ENCODE measurements at places on chromosomes 5 and 9.
A peak's percentile ranks its signal among the peaks of the same experiment; 100 is the strongest.

DNA sequence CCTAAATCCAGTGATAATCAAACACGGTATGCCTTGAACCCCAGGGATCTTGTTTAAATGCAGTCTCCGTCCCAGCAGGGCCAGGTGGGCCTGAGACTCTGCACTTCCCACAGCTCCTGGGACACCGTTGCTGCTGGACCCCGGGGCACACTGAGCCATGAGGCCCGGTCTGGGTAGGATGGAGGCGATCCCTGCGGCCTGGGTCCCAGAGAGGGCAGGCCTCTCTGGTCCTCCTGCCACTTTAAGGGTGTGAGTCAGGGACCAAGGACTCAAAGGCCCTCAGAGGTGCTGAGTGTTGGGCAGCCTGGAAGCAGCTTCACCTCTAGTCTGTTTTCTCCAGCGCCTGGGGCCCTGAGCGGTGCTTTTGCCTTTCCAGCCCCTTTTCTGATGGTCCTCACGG is 34.1 kb upstream of the SLC9A3 start:
- no peak for DNase-seq
- no peaks in the 10 kb centered on the region for H3K4me1 ChIP-seq
- no peak overlapping the region for H3K27ac ChIP-seq
- no peaks in the 10 kb centered on the region for H3K36me3 ChIP-seq

DNA sequence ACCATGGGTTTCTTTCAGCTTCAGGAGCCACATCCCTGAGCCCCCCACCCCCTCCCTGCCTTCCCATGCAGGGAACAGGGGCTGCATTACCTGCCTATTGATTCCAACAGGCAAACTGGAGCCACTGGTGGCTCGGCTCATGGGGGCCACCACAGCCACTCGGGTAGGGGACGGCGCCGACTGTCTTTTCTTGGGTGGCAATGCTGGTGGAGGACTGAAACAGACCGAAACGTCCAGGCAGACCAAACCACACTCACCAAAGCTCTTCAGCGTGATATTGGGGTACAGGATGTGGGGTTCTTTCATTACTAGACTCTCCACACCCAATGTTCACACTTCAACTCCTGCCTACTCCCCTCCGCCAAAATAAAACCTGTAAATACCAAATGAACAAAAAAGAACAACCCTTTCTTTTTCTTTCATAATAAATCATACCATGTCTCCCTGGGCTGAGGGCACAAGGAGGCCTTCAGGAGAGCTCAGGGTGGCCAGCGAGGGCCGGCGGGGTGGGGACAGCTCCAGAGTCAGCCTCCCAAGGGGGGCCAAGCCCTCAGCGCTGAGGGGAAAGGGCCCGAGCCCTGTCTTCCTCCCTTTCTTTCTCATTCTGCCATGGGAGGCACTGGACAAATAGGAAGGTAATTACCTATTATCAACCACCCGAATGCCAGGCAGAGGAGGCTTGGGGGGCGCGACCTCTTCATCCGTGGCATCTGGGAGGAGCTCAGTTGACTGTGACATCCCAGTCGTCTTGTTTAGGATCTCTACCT is 83.3 kb downstream of the PRRT1B start:
- H3K27ac ChIP-seq, result peak overlapping the region; percentile 97
- peaks cover 62% of the 10 kb centered on the region for H3K36me3 ChIP-seq
- DNase-seq, result peak; percentile 65

DNA sequence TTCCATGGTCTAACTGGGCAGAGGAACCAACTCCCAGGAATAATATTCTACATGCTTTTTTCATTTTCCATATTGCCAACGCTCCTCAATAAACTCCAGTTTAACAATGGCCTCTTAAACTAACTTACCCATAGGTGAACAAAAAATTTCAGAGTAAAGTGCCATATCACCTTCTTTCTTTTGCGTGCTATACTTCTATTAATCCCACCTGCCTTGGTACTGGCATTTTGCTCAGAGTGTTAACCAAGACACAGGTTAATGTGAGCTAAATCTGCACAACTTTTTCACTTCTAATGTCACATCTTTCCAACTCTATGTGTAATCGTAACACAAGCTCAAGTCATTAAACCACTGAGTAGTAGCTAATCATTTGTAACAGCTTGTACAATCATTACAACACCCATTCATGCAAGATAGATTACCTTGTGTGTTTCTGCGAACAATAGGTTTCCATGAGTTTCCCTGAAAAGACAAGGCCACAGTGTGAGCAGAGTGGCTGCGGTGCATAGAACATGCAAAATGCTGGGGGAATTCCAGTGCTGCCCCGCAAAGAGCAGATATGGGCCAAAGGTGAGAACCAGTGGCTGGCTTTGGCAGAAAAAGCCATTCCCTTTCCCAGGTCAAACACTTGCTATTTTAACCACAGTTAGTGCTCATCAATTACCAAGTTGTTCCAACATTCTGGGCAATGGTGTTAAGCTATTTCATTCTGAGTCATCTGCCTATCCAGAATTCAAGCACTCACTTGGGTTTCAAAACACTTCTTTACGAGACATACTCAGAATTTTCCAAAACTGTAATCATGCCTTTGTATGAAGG is 42.8 kb downstream of the TIMD4 start:
- no peak for DNase-seq
- no peak overlapping the region for H3K4me3 ChIP-seq
- H3K4me1 ChIP-seq, result peaks cover 13% of the 10 kb centered on the region
- H3K27ac ChIP-seq, result peak overlapping the region; percentile 88

DNA sequence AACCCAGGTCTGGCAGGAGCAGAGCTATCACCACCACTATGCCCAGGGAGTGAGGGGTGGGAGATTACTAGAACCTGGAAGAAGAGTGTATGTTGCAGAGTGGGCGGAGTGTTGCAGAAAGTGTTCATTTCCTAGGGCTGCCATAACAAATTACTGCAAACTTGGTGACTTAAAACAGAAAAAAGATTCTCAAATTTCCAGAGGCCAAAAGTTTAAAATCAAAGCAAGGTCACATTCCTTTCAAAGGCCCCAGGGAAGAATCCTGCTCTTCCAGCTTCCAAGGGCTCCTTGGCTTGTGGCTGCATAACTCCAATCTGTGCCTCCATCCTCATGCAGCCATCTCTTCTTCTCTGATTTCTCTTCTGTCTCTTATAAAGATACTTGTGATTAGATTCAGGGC is 30.6 kb upstream of the SPINK4 start:
- no peak overlapping the region for H3K4me3 ChIP-seq
- no peaks in the 10 kb centered on the region for H3K27me3 ChIP-seq
- H3K4me1 ChIP-seq, result no peaks in the 10 kb centered on the region
- DNase-seq, result no peak
- H3K36me3 ChIP-seq, result peaks cover 2% of the 10 kb centered on the region
- no peak overlapping the region for H3K27ac ChIP-seq

GRCh38 chr5:79297661-79298060 is 61.7 kb downstream of the JMY start:
- peaks cover 5% of the 10 kb centered on the region for H3K4me1 ChIP-seq
- H3K27ac ChIP-seq, result no peak overlapping the region
- H3K27me3 ChIP-seq, result no peaks in the 10 kb centered on the region

DNA sequence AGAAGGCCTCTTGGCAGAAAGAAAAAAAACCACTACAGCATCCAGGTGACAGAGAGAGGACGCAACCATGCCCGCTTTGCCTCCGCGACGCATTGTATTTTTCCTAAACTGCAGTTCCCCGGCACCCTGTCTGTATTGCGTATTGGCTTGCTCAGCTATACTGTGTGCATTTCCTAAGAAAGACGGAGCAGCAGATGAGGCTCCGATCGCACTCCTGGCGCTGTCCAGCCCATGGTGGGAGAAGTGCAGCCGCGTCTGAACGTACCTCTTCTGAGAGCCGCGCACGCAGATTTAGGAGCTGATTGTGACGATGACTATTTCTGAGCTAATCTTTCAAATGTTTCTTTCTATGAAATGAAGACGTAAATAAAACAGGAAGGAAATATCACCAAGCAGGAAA is 366.5 kb downstream of the IRX1 start:
- no peak overlapping the region for H3K4me3 ChIP-seq
- H3K36me3 ChIP-seq, result no peaks in the 10 kb centered on the region
- H3K27me3 ChIP-seq, result no peaks in the 10 kb centered on the region
- DNase-seq, result no peak
- no peak overlapping the region for H3K27ac ChIP-seq

- no peaks in the 10 kb centered on the region for H3K4me1 ChIP-seq
- no peak overlapping the region for H3K27ac ChIP-seq
- H3K36me3 ChIP-seq, result no peaks in the 10 kb centered on the region
- no peak for DNase-seq
- no peak overlapping the region for H3K4me3 ChIP-seq
- no peaks in the 10 kb centered on the region for H3K27me3 ChIP-seq
These were observed 12.7 kb downstream of the PTPDC1 start for GRCh38 chr9:94096819-94097577.

DNA sequence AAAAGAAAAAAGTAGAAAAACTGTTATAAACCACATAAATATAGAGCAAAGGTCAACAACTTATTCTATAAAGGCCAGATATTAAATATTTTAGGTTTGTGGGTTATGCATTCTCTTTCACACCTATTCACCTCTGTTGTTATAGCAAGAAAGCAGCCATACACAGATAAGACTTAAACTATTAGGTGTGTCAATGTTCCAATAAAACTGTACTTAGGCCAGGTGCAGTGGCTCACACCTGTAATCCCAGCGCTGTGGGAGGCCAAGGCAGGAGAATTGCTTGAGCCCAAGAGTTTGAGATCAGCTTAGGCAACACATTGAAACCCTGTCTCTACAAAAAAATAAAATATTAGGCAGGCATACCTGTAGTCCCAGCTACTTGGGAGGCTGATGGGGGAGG is 314.7 kb downstream of the BNC2 start:
- no peak for DNase-seq
- no peaks in the 10 kb centered on the region for H3K36me3 ChIP-seq

- peak overlapping the region; percentile 77 for H3K4me3 ChIP-seq
- no peak for DNase-seq
- H3K27me3 ChIP-seq, result peaks cover 68% of the 10 kb centered on the region
- no peak overlapping the region for H3K27ac ChIP-seq
- H3K4me1 ChIP-seq, result peaks cover 7% of the 10 kb centered on the region
- peaks cover 21% of the 10 kb centered on the region for H3K36me3 ChIP-seq
These were observed 2.8 kb upstream of the ZNF462 start for GRCh38 chr9:106859957-106860720.

- no peak for DNase-seq
- peaks cover 21% of the 10 kb centered on the region for H3K36me3 ChIP-seq
- no peak overlapping the region for H3K27ac ChIP-seq
- no peaks in the 10 kb centered on the region for H3K27me3 ChIP-seq
These were observed 123.2 kb downstream of the TEX10 start for GRCh38 chr9:100229561-100229960.

- no peaks in the 10 kb centered on the region for H3K4me1 ChIP-seq
- DNase-seq, result no peak
- no peak overlapping the region for H3K4me3 ChIP-seq
- H3K27me3 ChIP-seq, result no peaks in the 10 kb centered on the region
- H3K27ac ChIP-seq, result no peak overlapping the region
These were observed 1272.3 kb upstream of the CDH9 start for GRCh38 chr5:28310696-28311095.

DNA sequence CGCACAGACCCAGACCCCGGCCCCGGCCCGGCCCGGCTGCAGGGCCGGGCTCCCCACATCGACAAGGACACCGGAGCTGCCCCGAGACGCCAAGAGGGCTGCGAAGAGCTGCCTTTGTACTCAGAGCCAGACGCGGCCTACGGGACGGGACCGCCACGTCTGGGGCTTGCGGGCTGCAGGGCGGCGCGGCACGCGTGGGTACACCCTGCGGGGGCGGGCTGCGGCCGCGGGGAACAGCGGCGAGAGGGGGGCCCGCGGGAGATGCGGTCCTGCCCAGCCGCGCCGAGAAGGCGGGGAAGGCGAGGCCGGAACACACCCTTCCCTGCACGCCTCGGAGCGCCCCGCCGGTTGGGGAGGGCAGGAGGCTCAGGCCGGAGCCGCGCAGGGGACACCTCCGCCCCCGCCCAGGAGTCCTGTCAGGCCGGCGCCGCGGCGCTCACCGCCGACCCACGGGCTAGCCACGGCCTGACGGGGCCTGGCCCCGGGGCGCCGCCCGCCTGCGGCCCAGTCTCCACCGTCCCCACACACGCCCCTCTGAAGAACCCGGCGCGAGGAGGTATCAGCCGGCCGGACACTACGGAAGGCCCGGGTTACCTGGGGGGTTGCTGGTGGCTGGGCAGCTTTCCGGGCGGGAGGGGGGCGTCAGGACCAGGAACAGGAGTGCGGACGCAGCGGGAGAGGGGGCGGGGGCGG is 478 bp downstream of the RAB14 start:
- peak; percentile 52 for DNase-seq
- peak overlapping the region; percentile 95 for H3K27ac ChIP-seq
- peaks cover 49% of the 10 kb centered on the region for H3K4me1 ChIP-seq
- no peaks in the 10 kb centered on the region for H3K27me3 ChIP-seq

GRCh38 chr9:107938801-107939386 is 449.3 kb upstream of the KLF4 start:
- H3K36me3 ChIP-seq, result no peaks in the 10 kb centered on the region
- H3K27ac ChIP-seq, result no peak overlapping the region
- no peaks in the 10 kb centered on the region for H3K27me3 ChIP-seq
- H3K4me1 ChIP-seq, result no peaks in the 10 kb centered on the region
- no peak for DNase-seq

DNA sequence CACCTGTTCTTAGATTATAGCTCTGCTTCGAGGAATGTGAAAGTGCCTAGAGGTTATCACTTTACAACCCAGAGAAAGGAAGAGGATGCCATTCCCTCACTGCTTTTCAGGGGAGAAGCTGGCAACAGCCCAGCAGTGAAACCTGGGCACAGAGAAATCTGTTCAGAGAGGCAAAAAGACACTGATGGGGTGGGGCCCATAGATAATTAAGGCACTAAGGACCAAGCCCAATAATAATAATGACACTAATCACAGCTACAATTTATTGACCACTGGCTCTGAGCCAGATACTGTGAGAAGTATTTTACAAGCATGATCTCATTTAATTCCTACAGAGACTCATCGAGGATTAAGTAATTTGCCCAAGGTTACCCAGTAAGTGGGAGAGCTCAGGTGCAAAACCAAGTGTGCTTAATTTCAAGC is 168.3 kb downstream of the PIK3R1 start:
- no peaks in the 10 kb centered on the region for H3K27me3 ChIP-seq
- no peak for DNase-seq
- H3K36me3 ChIP-seq, result no peaks in the 10 kb centered on the region
- H3K4me1 ChIP-seq, result peaks cover 18% of the 10 kb centered on the region
- H3K27ac ChIP-seq, result no peak overlapping the region
- no peak overlapping the region for H3K4me3 ChIP-seq

- H3K36me3 ChIP-seq, result peaks cover 97% of the 10 kb centered on the region
- DNase-seq, result no peak
- H3K27me3 ChIP-seq, result no peaks in the 10 kb centered on the region
- peak overlapping the region; percentile 38 for H3K27ac ChIP-seq
These were observed 22.3 kb downstream of the ORM2 start for GRCh38 chr9:114351932-114352331.

DNA sequence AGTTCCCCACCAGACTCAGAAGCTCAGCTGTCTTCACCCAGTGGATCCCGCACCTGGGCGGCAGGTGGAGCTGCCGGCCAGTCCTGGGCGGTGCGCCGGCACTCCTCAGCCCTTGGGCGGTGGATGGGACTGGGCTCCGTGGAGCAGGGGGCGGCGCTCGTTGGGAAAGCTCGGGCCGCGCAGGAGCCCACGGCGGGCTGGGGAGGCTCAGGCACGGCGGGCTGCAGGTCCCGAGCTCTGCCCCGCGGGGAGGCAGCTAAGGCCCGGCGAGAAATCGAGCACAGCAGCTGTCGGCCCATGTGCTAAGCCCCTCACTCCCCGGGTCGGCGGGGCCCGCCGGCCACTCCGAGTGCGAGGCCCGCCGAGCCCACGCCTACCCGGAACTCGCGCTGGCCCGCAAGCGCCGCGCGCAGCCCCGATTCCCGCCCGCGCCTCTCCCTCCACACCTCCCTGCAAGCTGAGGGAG is 560.0 kb downstream of the BRINP1 start:
- no peaks in the 10 kb centered on the region for H3K27me3 ChIP-seq
- no peaks in the 10 kb centered on the region for H3K4me1 ChIP-seq
- H3K27ac ChIP-seq, result no peak overlapping the region
- H3K36me3 ChIP-seq, result no peaks in the 10 kb centered on the region
- no peak for DNase-seq
- H3K4me3 ChIP-seq, result no peak overlapping the region

Measured in effector memory CD8-positive, alpha-beta T cell (primary cell).